ENCODE measurements at places on chromosomes 13 and 19.

DNA sequence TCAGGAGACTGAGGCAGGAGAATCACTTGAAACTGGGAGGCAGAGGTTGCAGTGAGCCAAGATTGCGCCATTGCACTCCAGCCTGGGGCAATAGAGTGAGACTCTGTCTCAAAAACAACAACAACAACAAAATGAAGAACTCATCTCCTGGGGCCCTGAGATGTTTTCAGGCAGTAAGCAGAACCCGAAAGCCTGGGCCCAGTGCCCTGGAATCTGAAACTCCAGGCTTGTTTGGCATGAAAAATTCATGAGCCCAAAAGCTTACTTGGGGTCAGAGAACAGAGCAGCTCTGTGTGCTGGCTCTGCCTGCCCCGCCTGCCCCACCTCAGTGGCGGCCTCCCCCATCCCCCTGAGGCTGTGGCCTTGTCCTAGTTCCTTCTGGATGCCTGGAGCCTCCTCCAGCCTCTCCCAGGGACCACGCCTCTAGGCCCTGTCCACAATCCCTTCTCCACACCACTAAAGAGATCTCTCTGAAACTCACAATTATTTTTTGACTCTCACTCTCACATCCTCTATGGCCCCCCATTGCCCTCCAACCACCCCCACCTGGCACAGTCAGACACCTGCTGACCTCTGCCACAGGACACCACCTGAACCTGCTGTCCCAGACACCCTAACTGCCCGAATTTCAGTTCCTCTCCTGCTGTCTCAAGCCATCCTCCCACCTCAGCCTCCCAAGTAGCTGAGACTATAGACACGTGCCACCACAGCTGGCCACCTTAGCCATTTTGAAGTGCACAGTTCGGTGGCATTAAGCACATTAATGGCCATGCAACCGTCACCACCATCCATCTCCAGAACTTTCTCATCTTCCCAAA is 6.9 kb upstream of the AP1M2 start:
- no peak for DNase-seq

DNA sequence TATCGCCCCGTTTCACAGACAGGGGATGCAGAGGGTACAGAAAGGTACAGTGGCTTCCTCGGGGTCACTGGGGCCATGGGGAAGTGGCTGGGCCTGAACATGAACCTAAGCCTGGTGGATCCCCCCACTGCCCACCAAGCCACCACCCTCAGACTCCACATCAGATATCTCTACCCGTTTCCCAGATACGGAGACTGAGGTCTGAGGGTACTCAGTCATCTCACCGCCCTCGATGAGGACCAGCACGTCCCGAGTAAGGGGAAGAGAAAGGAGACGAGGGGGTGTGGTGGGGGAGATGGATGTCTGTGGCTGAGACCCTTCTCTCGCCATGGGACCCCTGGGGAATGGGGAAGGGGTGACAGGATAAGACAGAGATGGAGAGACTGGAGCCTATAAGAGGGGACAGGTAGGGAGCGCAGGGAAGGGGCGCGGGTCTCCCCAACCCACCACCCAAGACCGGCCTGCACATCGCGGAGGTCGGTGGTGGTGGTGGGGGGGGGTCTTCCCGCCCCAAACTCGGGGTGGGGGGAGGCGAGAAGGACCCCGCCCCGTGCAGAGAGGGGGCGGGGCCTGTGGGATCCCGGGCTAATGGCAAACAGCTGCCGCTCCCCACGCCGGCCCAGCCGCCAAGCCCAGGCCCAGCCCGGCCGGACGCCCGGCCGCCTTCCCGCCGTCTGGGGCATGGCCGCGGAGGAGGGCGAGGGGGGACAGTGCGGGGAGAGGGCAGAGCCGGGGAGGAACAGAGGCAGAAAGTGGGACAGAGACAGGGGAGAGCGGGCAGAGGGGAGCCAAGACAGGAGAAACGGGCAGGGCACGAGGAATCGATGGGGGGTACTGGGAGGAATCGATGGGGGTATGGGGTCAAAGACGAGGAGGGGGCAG is 698 bp downstream of the KANK2 start:
- DNase-seq, result no peak

DNA sequence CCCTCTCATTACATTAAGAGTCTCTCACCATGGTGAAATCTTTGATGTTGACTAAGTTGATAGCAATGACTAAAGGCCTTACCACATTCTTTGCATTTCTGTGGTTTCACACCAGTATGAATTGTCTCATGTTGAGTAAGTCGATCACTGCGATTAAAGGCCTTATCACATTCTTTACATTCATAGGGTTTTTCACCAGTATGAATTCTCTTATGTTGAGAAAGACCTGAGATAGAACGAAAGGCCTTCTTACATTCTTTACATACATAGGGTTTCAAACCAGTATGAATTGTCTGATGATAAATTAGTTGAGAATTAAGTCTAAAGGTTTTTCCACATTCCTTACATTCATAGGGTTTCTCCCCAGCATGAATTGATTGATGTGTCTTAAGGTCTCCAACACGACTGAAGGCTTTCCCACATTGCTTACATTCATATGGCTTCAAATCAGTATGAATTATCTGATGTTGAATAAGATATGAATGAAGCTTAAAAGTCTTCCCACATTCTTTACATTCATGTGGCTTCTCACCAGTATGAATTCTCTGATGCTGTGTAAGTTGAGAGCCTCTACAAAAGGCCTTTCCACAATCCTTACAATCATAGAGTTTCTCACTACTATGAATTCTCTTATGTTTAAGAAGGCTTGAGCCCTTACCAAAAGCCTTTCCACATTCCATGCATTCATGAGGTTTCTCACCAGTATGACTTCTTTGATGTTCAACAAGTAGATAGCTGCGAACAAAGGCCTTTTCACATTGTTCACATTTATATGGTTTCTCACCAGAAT is 45.6 kb downstream of the ZNF283 start:
- DNase-seq, result no peak

- peak; percentile 22 for DNase-seq
These were observed 9.9 kb upstream of the RCBTB2 start for GRCh38 chr13:48542581-48543341.

DNA sequence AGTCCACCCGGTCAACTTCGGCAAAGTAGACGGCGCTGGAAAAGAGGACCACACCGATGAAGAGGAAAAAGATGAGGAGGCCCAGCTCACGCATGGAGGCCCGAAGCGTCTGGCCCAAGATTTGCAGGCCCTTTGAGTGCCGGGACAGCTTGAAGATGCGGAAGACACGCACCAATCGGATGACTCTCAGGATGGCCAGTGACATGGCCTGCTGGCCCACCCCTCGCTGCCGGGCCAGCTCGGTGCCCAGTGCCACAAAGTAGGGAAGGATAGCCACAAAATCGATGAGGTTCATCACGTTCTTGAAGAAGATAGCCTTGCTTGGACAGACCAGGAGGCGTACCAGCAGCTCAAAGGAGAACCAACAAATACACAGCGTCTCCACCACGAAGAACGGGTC is 2.1 kb downstream of the KCNA7 start:
- DNase-seq, result no peak
